NCI-H748 treated with DMSO at 0.1 percent for 48 hours (cell line): ENCODE measurements at places on chromosomes 1 and 21.

- peak; percentile 43 for DNase-seq
Observed at GRCh38 chr1:224434691-224435317, at the start of gene WDR26. Gene WDR26, minus strand, starts transcription at chr1:224434797.

GRCh38 chr21:44820851-44821250, 3.0 kb upstream of the SUMO3 start:
- DNase-seq = no peak

DNA sequence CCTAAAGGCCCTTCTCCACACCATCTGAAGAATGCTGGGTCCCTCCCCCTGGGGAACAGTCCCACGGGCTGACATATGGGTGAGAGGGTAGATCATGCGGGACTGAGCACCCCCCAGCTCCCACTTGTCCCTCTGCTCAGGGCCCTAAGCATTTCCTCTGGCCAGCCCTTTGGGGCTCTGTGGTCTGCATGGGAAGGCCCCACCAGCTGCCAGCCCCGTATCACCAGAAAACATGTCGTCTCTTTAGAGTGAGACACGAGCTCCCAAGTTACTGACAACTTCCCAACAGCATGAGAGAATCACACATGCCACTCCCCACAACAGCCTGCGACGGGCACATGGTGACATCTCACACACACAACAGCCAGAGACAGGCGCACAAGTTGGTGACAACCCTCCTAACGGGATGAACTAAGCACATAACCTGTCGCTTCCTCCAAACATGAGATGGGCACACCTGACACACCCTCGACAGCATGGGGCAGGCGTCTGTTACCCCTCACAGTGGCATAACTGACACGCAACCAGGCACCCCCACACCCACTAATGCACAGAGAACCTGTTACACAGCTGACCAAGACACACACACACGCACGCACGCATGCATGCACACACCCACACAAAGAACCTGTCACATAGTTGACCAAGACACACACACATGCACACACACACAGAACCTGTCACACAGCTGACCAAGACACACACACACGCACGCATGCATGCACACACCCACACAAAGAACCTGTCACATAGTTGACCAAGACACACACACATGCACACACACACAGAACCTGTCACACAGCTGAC, 41.2 kb downstream of the AHDC1 start:
- DNase-seq = no peak

DNA sequence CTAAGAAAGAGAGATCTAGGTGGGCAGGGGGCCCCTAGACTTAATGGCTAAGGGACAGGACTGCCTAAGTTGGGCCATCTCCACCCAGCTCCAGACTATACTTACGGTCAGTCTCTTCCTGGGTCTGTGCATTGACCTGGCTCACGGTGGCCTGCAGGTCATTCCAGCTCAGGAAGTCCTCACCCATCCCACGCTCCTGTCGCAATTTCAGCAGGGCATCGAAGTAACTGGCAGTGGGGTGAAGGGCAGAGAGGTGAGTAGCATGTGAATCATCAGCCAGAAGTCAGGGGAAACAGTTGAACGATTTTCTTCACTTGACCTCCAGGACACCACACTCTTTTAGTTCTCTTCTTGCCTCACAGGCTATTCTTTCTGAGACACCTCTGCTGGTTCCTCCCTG, 20.5 kb downstream of the IQGAP3 start:
- no peak for DNase-seq

GRCh38 chr1:40039757-40040510, 595 bp upstream of the CAP1 start:
- peak; percentile 100 for DNase-seq

DNA sequence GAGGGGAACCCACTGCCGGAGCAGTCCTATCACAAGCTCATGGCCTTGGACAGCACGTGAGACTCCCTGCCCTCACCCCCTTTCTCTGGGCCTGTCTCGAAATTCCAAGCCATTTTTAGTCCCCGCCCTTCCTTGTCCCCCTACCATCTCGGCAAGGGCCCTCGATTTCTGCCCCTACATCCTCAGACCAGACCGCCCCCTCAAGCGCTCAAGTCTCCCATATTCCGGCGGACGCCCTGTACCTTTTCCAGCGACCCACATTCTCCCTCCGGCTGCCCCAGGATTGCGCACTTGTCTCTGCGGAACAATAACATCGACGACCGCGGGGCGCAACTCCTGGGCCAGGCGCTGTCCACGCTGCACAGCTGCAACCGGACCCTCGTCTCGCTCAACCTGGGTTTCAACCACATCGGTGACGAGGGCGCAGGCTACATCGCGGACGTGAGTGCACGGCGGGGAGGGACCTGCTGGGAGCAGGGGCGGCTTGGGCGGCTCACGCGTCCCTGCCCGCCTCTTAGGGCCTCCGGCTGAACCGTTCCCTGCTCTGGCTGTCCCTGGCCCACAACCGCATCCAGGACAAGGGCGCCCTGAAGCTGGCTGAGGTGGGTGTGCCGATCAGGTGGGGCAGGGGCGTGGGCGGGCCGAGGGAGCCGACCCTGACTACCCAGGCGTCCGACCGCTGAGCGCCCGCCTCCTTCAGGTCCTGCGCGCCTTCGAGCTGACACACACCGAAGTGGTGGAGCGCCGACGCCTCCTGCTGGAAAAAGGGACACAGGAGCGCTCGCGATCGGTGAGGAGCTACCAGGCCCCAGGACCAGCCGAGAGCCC, 7.0 kb downstream of the LRRC71 start:
- peak; percentile 43 for DNase-seq

GRCh38 chr1:224884361-224884801, 45.1 kb upstream of the DNAH14 start:
- DNase-seq = no peak

- no peak for DNase-seq
Observed at GRCh38 chr1:12047120-12047876, 15.8 kb upstream of the TNFRSF8 start.

- DNase-seq = no peak
Observed at GRCh38 chr1:209414803-209415329, 168.6 kb upstream of the CAMK1G start.

DNA sequence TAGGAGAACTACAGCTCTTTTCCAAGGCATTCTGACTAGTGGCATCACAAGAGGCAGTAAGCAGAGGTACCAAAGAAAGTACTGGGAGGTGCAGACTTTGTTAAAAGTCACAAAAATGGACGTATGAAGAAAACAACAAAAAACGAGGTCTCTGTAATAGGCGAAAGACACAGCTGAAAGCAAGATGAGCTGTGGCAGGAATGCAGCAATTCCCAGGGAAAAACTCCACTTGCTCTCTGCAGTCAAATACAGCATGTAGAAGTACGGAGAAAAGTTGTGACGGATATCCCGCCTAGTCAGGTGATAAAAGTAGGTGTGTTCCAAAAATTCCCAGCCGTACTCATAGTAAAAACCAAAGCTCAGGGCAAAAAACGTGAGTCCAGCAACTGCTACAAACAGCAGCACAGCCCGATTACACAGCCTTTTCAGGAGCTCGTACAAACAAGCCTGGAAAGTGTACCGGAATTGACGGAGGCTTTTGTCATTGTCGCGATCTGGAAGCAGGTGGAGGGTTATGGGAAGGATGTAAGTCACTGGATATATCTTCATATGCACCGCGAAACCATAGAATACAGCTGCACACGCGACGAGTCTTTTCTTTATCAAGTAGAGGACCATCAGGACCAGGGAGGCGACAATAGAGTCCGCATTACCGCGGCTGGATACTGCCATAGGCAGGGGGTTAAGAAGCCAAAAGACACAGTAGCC, 979 bp downstream of the PIGM start:
- no peak for DNase-seq

DNA sequence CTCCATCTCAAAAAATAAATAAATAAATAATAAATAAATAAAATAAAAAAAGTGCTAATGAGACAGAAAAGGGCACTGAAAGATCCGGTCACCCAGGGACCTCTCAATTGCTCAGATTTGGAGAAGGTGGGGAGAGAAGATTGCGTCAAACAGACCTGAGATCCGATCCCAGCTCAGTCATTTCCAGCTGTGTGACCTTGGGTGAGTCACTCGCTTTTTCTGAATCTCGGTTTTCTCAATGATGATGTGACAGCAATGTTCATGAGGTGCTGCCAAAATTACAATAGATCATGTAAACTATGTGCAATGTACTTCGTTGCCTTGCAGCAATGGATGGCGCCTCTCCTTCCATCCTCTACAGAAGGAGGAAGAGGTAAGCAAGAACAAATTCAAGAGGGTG, 11.1 kb upstream of the MEF2D start:
- DNase-seq = no peak

DNA sequence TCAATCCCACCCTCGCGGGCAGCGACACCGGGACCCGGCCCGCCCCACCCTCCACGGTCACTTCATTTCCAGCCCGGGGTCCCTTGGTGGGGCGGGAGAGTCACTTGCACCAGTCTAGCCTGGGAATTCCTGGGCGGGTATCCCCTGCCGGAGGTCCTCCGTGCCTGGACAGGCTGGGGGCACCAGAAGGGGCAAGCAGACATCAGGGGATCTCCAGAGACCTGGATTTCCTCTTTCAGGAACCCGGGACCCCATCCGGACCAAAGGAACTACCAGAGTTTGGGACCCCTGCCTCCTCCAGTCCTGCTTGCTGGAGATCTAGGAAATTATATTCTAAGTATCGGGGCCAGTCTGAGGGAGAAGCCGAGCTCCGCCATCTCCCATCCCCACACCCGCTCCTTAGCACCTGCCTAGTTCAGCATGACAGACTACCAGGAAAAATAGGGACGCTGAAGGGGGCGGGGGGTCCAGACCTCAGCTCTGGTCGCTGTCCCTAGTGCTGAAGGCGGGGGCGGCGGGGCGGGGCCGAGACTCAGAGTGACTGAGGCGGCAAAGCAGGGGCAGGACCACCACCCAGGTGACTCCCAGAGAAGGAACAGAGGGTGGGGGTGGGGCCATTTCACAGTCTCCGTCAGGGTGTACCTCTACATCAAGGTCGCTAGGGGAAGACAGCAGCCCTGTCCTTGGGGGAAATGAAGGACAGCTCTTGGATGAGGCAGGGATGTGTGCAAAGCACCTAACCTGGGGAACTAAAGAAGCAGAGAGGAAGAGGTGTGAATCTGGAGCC, 832 bp downstream of the HCN3 start:
- DNase-seq = peak; percentile 73

DNA sequence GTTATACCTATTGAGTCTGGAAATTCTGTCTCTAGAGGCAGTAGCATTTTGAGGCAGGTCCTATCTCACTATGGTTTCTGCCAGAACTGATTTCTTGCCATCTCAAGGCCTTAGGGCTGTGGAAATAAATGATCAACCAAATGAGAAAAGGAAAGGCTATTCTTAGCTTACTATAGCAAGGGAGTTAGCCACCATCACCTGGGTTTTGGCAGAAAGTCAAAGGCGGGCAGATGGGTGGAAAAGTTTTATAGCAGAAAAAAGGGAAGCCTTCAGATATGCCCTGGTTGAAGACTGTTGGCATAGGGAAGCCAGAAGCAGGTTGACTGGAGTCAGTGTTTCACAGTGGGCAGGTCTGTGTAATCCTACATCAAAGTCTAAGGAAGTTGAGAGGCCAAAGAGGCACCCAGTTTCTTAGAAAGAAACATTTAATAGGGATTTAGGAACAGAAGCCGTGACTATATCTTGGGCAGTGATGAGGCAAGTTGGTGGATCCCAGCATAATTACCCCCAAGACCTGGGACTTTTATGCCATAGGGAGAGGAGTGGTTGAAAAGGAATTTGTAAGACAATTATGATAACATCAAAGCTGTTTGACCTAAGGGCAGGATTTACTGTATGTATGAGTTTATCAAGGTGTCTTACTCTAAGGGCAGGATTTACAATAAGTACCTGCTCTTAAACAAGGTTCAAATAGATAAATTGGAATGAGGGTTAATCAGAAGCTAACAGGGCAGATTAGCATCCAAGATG, 29.7 kb downstream of the CTH start:
- DNase-seq = no peak

- DNase-seq = no peak
Observed at GRCh38 chr21:30355906-30356305, 7.5 kb upstream of the KRTAP23-1 start.

DNA sequence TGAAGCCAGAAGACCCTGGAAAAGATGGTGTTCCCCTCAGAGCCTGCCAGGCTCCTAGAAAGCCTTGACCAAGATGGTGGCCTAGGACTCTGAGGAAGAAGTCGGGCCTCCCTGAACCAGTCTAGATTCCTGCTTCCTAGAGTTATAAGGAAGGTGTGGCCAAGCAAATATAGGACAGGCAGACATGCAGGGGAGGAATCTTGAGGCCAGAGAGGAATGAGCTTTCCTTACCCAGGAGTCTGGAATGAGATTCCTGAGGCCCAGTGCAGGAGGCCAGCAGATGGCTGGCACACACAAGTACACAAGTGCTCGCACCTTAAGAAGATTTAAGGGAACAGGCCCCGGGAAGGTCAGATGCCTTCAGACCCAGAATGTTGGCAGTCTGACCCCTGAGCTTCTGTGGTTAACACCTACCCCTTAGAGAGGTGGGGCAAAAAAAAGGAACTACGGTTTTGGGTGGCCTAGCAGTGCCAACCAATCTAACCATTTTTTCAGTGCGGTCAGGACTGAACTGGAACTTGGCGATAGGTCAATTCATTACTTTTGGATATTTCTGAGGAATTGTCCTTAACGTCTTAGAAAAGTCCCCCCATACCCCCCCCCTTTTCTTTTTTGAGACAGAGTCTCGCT, 73.3 kb downstream of the MDM4 start:
- DNase-seq = no peak

DNA sequence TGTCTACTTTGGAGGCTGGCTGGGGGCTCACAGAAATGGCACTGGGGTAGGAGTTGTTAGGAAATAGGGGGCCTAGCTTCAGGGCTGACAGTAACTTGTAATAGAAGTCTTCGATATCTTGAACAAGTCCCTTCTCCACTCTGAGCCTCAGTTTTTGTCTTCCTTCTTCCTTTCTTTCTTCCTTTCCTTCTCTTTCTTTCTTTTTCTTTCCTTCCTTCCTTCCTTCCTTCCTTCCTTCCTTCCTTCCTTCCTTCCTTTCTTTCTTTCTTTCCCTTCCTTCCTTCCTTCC, 12.9 kb downstream of the BTG2 start:
- no peak for DNase-seq

DNA sequence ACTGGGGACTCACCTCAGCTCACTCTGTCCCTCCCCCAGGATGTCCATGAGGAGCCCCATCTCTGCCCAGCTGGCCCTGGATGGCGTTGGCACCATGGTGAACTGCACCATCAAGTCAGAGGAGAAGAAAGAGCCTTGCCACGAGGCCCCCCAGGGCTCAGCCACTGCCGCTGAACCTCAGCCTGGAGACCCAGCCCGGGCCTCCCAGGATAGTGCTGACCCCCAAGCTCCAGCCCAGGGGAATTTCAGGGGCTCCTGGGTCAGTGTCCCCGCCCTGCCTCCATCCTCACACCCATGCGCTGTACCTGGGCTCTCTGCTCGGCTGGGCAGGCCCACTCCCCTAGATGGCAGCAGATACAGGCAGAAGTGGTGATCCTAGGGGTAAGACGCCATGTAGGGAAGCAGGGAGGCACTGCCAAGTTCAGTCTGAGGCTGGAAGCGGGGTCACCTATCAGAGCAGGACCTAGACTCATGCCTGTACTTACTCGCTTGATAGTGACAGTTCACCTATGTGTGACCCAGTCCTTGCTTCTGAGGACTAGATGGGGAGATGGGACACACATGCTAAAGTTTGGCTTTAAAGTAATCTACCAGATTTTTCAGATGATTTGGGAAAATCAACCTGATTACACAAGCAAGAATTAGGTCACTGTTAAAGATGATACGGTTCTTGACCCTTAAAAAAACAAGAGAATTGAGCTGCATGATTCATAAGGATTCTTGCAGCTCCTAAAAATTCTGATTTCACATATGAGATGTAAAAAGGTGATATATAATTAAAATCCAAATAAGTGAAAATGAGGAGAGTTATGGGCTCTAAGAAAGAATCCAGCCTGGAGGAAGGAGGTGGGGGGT, 38.7 kb downstream of the ETNK2 start:
- no peak for DNase-seq
